ENCODE measurements at places on chromosomes 16 and 17. TPM values are rescaled to one million over a fixed set of nuclear protein-coding genes. Genes with fewer than 3 reads are reported as not detected.

The MPHOSPH6 gene
- total RNA-seq: 18.1 TPM

The MT3 gene
- not detected for total RNA-seq

The WNT3 gene
- total RNA-seq: 0.32 TPM

The SCNN1G gene
- total RNA-seq: not detected

Data from bronchial smooth muscle cell (primary cell).